ENCODE measurements at places on chromosomes 16 and 17. TPM values are rescaled to one million over a fixed set of nuclear protein-coding genes. Genes with fewer than 3 reads are reported as not detected.
A peak's percentile ranks its signal among the peaks of the same experiment; 100 is the strongest.

DNA sequence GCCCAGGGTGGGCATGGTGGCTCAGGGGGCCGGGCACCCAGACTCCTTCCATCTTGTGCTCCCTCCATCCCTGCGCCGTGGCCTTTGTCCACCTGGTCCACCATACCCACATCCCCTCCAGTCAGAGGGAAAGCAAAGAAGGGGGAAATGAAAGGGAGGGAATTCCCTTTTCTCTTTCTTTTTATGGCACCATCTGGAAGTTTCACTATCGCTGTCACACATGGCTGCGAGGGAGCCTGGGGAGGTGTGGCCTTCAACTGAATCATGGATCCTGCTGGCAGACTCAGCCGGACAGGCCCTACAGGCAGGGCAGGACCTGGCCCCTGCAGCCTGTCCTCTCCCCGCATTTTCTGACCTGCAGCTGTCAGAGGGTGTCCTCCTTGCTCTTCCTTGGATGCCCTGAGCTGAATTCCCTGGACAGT, 6.2 kb downstream of the SLC12A3 start:
- no peaks in the 10 kb centered on the region for H3K27me3 ChIP-seq
- peaks cover 13% of the 10 kb centered on the region for H3K4me1 ChIP-seq
- no peak overlapping the region for H3K4me3 ChIP-seq
- H3K27ac ChIP-seq = no peak overlapping the region
- no peaks in the 10 kb centered on the region for H3K36me3 ChIP-seq

DNA sequence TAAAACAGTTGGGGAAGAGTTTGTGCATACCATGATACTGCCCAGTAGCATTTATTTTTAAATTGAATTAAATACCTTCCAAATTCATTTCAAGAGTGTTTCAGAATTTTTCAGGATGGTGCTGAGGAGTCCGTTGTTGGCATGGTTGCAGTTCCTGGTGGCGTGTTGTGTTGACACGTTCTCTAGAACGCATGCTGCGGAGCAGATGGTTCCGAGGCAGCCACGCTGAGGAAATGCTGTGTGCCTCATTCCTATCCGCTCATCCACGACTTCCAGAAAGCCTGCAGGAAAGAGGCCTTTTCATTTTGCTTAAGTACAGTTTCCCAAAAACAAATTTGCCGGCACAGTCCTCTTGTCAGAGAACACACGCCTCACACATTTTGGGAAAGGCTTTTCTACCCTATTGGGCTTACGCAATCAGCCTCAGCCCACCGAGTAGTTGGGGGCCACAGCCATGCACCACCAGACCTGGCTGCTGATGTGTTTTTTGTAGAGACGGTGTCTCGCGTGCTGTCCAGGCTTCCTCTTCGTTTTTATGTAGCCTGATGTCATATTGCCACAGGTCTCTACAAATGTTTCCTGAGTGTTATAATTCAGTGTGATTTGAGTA, 32.1 kb upstream of the IL17C start:
- no peak overlapping the region for H3K27ac ChIP-seq
- no peaks in the 10 kb centered on the region for H3K4me1 ChIP-seq
- DNase-seq = no peak
- H3K27me3 ChIP-seq = no peaks in the 10 kb centered on the region
- H3K36me3 ChIP-seq = peaks cover 16% of the 10 kb centered on the region

- H3K36me3 ChIP-seq = no peaks in the 10 kb centered on the region
- H3K4me1 ChIP-seq = no peaks in the 10 kb centered on the region
- H3K27ac ChIP-seq = no peak overlapping the region
- peaks cover 37% of the 10 kb centered on the region for H3K27me3 ChIP-seq
- H3K4me3 ChIP-seq = no peak overlapping the region
Observed at GRCh38 chr16:54750249-54750648, 180.4 kb upstream of the IRX5 start.

- DNase-seq = no peak
- peaks cover 2% of the 10 kb centered on the region for H3K4me1 ChIP-seq
- H3K4me3 ChIP-seq = no peak overlapping the region
- H3K27me3 ChIP-seq = no peaks in the 10 kb centered on the region
- H3K27ac ChIP-seq = no peak overlapping the region
- peaks cover 6% of the 10 kb centered on the region for H3K36me3 ChIP-seq
Observed at GRCh38 chr16:68887107-68887506, 43.8 kb downstream of the TANGO6 start.

Gene LITAF
- 90.0 TPM for total RNA-seq

Gene ADCY9
- total RNA-seq = 22.6 TPM

- DNase-seq = no peak
- H3K27ac ChIP-seq = peak within 1 kb of the TSS; percentile 41
- H3K27me3 ChIP-seq = peaks cover 43% of the 10 kb centered on the region
- no peaks in the 10 kb centered on the region for H3K36me3 ChIP-seq
- H3K4me3 ChIP-seq = peak within 1 kb of the TSS; percentile 72
Observed at GRCh38 chr17:56593646-56594319, at the start of gene NOG. NOG (plus strand) TSS chr17:56593699; CDS start chr17:56594224, 525 bp downstream.

Gene GLTPD2
- total RNA-seq = not detected

DNA sequence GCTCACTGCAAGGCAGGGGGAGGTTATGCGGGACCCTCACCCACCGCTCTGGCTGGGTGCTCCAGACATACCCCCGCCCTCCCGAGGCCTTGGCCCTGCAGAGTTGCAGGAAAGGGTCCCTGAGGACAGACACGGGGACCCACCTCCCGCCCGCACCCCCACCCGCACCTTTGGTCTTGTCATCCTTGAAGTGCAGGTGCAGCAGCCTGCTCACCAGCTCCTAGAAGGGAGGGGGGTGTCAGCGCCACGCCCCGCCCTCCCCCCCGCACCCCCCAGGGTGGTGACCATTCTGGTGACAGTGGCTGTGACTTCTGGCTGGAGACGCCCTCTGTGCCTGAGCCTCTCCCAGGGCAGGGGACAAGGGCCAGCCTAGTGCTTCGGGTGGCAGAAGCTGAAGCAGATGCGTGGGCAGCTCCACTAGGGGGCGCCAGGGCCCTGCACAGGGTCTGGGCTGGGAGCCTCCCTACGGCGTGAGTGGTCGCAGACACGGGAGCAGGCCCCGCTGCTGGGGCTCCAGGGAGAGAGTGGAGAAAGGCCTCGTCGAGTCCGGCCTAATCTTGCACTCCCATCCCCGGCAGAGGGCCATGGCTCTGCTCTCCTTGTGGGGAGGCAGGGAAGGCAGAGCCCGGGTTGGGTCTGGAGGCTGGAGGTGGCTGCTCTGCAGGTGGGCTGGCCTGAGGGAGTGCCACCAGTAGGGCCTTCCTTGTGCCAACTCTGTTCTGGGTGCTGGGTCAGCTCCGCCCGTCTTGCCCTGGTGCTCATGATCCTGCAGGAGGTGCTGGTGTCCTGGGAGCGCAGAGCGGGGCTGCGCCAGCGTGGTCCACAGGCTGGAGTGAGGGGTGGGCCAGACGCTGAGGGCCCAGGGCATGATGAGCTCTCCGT, 2.7 kb downstream of the CENPX start:
- no peaks in the 10 kb centered on the region for H3K27me3 ChIP-seq
- no peak for DNase-seq
- peaks cover 18% of the 10 kb centered on the region for H3K4me1 ChIP-seq
- H3K27ac ChIP-seq = no peak overlapping the region
- no peak overlapping the region for H3K4me3 ChIP-seq

Gene TBC1D3C
- not detected for total RNA-seq

DNA sequence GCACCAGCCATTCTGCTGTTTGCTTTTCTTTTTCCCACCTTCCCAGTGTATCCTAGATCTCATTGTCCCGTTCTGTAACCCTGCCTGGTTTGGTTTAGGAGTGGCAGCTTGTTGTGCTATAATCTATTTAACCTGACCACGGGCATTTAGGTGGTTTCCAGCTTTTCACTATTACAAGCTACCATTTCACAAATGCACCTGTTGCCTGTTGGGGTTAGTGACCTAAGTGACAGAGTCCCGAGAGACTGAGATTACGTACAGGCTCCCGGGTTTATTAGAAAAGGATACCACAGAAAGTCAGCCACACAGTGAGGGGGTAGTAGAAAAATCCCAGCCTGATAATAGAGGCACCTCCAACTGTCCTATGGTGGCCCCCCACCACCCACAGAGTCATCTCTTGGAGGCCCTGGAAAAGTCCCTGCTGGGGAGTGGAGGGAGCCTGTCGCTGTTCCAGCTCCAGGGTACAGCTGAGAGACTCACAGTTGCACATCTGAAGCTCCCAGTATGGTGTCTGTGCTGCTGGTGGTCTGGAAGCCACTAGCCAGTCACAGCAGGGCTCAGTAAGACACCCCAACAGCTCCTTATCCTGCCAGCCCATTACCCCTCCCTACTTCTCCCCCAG, 21.2 kb downstream of the CLEC16A start:
- no peak overlapping the region for H3K4me3 ChIP-seq
- H3K36me3 ChIP-seq = peaks cover 14% of the 10 kb centered on the region
- H3K27me3 ChIP-seq = no peaks in the 10 kb centered on the region
- DNase-seq = no peak

- no peak overlapping the region for H3K4me3 ChIP-seq
- H3K27ac ChIP-seq = peak overlapping the region; percentile 34
- DNase-seq = no peak
- no peaks in the 10 kb centered on the region for H3K27me3 ChIP-seq
Observed at GRCh38 chr17:46202424-46202823, 9.2 kb upstream of the KANSL1 start.

GRCh38 chr16:80015566-80015965, 415.0 kb upstream of the MAF start:
- no peaks in the 10 kb centered on the region for H3K36me3 ChIP-seq
- H3K27ac ChIP-seq = no peak overlapping the region
- H3K27me3 ChIP-seq = no peaks in the 10 kb centered on the region
- H3K4me3 ChIP-seq = no peak overlapping the region

Gene CCT6B
- 2.1 TPM for total RNA-seq

DNA sequence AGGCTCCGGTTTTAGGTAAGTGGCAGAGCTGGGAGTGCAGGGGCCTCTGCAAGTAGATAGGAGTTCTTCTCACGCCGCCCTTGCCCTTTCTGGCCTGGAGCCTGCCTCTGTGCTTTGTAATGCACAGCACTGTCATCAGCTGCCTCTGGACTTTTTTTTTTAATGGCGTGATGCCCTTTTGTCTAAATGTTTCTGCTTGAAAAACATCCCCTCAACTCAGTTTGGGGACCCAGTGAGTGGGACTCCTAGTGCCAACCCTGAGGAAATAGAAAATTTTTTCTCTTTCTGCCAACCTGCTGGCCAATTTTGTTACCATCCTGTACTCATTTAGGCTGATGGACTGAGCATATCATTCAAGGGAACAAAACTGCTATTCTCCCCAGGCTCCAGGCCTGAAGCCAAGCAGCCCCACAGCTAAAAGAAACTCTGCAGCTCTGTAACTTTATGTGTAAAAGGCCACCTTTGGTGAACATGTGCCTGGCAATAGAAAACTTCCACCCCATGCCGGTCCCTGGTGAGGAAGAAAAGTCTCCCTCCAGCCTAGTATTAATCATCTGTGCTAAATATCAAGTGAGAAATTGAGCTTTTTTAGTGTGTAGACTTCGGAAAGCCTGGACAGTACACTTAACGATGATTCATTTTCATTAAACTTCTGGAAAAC, 22.5 kb downstream of the SLC6A2 start:
- no peaks in the 10 kb centered on the region for H3K4me1 ChIP-seq
- DNase-seq = no peak
- H3K27ac ChIP-seq = no peak overlapping the region

DNA sequence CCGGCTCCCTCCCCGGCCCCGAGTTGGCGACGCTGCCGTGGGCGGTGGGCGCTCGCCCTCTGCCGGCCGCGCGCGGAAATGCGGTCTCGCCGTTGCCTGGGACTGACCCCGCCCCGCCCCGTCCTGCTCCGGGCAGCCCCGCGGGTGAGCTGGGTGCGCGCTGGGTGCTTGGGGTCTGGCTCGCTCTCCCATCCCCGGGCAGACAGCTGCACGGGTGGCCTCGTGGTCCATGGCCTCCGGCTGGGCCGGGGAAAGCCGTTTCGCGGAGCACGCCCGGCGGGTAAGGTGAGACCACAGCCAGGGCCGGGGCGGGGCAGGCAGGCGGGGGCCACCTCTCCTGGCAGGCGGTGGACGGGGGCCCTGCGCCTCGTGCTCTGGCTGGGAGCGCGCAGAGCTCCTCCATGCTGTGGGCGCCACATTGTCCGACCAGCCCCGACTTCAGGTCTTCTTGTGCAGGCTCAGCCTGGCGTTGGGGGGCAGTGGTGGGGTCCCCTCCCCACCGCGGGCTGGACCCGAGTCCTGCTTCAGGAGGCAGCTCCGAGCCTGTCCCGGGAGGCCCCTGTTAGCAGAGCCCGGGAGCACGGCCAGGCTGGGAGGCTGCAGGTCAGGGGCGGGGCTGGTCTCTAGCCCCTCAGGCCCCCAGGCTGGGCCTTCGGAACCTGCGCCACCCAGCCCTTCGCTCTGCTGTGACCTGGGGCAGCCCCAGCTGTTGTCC, 7.0 kb upstream of the C1QTNF8 start:
- H3K27me3 ChIP-seq = no peaks in the 10 kb centered on the region
- no peaks in the 10 kb centered on the region for H3K36me3 ChIP-seq
- no peaks in the 10 kb centered on the region for H3K4me1 ChIP-seq
- H3K27ac ChIP-seq = no peak overlapping the region
- H3K4me3 ChIP-seq = no peak overlapping the region
- no peak for DNase-seq

Gene TMEM94
- total RNA-seq = 45.6 TPM

All from chondrocyte (in vitro differentiated cells).